ENCODE measurements at places on chromosomes 2 and 18. TPM values are rescaled to one million over a fixed set of nuclear protein-coding genes. Genes with fewer than 3 reads are reported as not detected.

Gene GPR35
- 2.8 TPM for polyA plus RNA-seq

Gene TRABD2A
- 2.7 TPM for polyA plus RNA-seq

Gene DUSP2
- 2.1 TPM for polyA plus RNA-seq

Gene CCDC150
- polyA plus RNA-seq: 1.8 TPM

Gene MRPL33
- 406 TPM for polyA plus RNA-seq

Gene RAB17
- polyA plus RNA-seq: 1.1 TPM

Data from neural cell (in vitro differentiated cells).